ENCODE measurements at places on chromosomes 2 and 18.

GRCh38 chr2:238096311-238097011, 3.7 kb upstream of the ESPNL start:
- no peak for DNase-seq

DNA sequence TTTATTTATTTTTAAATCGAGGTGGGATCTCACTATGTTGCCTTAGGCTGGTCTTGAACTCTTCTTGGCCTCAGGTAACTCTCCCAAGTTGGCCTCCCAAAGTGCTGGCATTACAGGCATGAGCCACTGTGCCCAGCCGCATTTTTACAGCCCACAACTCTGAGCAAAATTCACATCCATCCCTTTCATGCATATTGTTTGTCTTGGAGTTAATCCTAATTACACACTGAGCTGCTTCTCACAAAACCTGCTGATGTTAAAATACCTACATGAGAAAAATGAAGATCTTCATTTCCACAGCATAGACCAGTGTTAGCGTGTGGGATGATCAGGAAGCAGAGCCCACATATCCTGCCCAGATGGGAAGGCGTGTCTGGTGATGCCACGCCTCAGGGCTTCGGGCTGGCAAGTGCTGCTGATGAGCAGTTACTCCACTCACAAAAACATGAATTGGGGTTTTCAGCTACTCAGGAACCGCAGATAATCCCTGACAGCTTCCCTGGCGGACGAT, 14.6 kb downstream of the ITGB1BP1 start:
- no peak for DNase-seq

- DNase-seq: no peak
Observed at GRCh38 chr2:129611471-129611870, 368.0 kb upstream of the RAB6C start.

GRCh38 chr2:221612161-221612560, 40.1 kb upstream of the EPHA4 start:
- no peak for DNase-seq

- DNase-seq: no peak
Observed at GRCh38 chr18:76578571-76579300, 83.7 kb upstream of the ZNF516 start.

- no peak for DNase-seq
Observed at GRCh38 chr2:38129481-38129880, 53.5 kb upstream of the CYP1B1 start.

GRCh38 chr2:24191848-24192247, 17.0 kb downstream of the FAM228A start:
- DNase-seq: no peak

DNA sequence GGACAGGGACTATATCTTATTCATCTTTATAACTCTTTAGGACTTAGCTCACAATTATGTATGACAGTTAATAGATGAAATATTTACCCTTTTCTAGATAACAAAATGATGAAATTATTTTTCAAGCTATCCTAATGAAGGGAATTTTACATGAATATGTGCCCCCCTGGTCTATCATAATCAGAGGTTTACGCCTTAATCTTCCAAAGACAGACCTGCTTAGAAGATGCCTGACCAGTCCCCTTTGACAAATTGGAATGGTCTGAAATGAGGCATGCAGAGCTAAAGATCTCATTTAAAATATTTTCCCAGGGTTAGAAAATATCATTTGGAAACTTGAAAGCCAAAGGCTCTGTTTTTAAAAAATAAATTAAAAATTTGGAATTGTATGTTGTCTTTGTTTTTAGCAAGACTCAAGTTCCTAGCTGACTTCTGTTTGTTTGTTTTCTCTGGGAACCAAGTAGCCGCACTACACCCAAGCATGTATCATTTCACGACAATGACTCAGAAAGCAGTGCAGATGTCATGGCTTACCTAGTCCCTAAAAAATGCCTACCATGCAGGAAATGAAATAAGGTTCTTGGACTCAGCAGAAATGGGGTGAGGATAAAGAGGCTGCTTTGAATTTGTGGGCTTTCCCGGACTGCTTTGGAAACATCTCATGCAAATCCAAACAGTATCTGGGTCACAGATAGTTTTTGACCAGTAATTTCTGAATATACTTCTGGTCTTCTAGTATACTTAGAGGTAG, 162.1 kb downstream of the ZEB2 start:
- DNase-seq: no peak
